ENCODE measurements at places on chromosomes 5 and 9. TPM values are rescaled to one million over a fixed set of nuclear protein-coding genes. Genes with fewer than 3 reads are reported as not detected.

Gene PRPF4
- total RNA-seq, result 20.6 TPM

Gene PCDHB12
- 10.1 TPM for total RNA-seq

Gene C9orf78
- 34.4 TPM for total RNA-seq

Gene THBS4
- 4.2 TPM for total RNA-seq

Gene GMCL2
- not detected for total RNA-seq

Gene SCAI
- 39.9 TPM for total RNA-seq

Gene NRARP
- total RNA-seq, result 10.8 TPM

Gene RNF183
- 0.25 TPM for total RNA-seq

DNA sequence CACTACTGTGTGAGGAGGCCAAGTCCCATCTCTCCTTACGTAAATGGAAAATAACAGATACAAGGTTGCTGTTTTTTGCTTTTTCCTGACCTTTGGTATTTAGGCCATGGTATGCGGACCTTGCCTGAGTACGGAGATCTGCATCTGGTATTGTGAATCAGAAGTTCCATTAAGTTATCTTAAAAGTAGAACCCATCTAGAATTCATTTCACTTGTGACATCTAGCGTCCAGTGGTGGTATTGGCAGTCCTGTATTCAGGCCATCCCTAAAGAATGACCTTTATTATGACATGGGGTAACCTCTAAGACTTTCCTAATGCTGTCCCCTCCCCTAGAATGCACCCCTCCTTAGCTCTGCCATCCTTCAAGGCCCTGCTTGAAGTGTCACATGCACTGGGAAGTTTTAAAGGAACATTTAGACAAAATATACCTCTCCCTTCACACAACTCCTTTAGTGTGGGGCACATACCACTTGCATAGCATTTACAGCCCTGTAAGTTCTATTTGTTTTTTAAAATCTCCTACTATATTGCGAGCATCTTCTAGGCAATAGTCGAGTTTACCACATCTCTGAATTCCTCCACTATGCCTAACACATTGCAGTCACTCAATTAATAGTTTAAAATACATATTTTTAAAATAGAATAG, 1.9 kb upstream of the SPDL1 start:
- peak; percentile 68 for DNase-seq

GRCh38 chr5:111310711-111311620, 86.8 kb downstream of the CAMK4 start:
- DNase-seq, result no peak

DNA sequence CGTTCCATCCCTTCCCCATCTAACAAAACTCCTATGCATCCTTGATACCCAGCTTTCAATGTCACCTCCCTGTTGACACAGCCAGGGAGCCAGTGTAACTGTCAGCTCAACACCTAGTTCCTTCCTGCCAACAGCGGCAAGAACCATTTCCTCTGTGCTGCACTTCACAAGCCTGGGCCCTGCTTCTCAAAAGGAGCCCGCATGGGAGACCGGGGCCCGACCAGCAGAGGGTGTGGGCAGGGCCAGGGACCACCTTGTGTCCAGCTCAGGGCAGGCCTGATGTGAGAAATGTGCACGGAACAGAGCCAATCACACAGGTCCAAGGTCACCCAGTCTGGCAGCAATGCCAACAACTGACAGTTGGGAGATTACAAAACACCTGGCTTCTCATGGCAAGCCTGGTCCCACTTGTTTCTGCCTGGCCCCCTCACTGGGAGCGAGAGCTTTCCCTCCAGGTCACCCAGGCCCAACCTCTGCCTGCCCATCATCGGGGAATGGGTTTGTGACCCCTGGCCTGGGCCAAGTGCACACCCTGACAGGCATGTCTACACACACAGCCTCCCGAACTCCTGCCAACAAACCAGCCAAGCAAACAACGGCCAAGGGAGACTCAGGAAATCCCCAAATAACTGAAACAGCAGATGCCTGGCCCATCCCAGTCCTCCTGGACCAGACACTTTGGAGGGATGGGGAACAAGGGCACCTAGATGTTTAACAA, 3.1 kb downstream of the RNF44 start:
- no peak for DNase-seq

GRCh38 chr5:76477571-76477970, 74.5 kb downstream of the IQGAP2 start:
- DNase-seq, result no peak

DNA sequence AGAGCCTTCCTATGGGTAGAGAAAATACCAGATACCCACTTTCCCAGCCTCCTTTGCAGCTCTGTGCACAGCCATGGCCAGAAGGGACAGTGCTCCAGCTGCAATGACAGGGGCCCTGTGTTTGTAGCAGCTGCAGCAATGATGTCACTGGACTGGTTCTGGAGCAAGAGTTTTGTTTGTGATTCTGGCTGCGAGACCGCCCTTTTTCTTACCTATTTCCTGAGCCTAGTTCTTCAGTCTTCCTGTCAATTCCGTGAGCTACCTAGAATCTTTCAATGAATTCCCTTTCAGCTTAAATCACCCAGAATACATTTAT, 10.0 kb upstream of the BOD1 start:
- DNase-seq, result no peak

- DNase-seq, result no peak
Measured at GRCh38 chr5:145260670-145261069, 574.5 kb downstream of the PRELID2 start.

DNA sequence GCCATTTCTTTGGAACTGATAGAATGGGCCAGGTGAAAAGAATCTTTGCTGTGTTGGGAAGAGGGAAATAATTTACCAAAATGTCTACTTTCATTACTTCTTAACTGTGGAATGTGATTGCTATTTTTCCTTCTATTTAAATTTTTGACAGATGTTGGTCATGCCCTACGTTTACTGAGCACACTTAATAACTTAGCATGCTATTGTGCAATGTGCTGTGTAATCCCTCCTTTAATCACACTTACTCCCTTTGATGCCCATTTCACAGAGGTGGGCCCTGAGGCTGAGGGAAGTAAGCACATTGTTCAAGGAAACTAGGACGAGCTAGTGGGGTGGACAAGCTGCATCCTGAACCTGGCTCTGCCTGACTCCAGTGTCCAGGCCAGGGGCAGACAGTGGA, 47.8 kb upstream of the INSYN2B start:
- no peak for DNase-seq
